Right lung (tissue), 10 donors: ENCODE measurements at places on chromosomes 3 and 15. TPM values are rescaled to one million over a fixed set of nuclear protein-coding genes. Genes with fewer than 3 reads are reported as not detected.

Gene PLSCR2
- polyA plus RNA-seq: 0.95 TPM

Gene TARS3
- 28.0 TPM for polyA plus RNA-seq

DNA sequence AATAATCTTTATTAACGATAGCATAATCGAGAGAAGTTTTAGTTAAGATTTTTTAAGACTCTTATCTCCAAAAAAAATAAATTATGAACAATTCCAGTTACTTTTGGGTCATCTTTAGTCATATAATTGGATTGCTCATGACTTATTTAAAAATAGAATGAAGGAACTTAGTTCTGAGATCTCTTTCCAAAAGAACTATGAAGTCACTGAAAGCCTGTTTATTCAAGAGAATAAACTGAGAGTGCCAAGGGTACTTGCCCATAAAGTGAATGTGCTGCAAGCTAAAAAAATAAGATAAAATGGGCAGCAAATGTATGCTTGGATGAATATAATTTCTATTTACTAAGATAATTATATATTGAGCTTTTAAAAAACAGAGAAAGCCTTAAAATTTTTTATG lies 176.5 kb upstream of the PLSCR5 start:
- no peak for DNase-seq

GRCh38 chr3:16994854-16995525 lies 110.2 kb downstream of the PLCL2 start:
- DNase-seq: no peak

Gene SRGAP3
- polyA plus RNA-seq: 20.7 TPM

Gene CILP
- 1.7 TPM for polyA plus RNA-seq

Gene COL6A6
- polyA plus RNA-seq: 58.5 TPM

DNA sequence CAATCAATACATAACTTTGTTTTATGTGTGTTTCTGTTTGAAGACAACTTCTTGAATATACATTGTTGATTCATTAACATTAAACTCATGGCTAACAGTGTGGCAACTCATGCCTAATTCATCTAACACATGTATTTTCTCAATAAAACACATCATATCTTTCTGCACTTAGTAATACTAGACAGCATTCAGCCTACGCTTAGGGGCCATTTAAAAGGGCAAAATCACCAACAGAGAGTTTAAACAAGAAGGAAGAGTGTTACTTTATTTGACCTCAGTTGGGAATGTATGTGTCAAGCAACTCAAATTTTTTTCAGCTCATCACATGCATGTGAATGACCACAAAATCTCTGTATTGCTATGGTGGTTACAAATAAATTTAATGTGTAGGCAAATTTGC lies 128.8 kb upstream of the AADACL2 start:
- peak; percentile 87 for DNase-seq
